ENCODE measurements at places on chromosomes 3 and 15. TPM values are rescaled to one million over a fixed set of nuclear protein-coding genes. Genes with fewer than 3 reads are reported as not detected.

The CCDC39 gene
- total RNA-seq: not detected

The TCAIM gene
- 20.5 TPM for total RNA-seq

GRCh38 chr3:54705730-54706129, 222.1 kb downstream of the LRTM1 start:
- ATAC-seq: no peak

DNA sequence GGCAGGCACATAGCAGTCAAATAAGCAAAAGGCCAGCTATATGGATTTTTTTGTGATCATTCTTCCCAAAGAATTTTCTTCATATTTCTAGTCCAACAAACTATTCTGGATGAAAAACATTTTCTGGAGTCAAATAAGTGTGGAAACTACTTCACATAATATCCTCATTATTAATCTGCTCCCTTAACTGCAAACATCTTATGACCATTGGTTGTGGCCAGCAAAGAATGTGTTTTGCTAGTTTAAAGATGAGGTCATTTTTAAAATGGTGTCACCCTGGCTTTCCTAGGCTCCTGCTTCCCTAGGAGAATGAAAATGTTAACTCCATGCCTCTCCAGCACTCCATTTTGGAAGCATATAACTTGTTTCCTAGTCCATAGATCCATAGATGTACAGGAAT, 118.8 kb downstream of the SST start:
- ATAC-seq: no peak

All from esophagus mucosa (tissue), 1 donor.